ENCODE measurements at places on chromosomes 7 and 10.

- no peak for DNase-seq
Measured at GRCh38 chr7:137846827-137847567, at the start of gene DGKI. DGKI (minus strand) TSS chr7:137846974.

DNA sequence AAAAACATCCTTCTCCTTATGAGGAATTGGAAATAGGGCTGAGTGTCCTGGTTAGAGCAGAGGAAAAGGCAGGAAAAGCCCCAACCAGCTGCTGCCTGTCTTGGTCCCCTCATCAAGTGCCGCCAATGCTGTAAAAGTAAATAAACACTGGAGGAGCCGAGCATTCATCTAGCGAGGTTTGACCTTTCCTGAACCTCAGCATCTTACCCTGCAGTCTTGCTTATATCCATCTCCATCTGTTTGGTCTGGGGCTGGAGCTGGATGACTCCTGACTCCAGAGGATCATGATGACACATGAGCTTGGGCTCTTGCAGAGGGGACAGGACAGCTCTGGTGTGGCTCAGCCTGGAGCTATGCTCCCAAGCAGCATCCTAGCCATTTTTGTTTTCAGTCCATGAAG lies 501.1 kb downstream of the TNS3 start:
- no peak for DNase-seq

GRCh38 chr10:13080643-13081042 lies 19.3 kb upstream of the OPTN start:
- DNase-seq, result no peak

DNA sequence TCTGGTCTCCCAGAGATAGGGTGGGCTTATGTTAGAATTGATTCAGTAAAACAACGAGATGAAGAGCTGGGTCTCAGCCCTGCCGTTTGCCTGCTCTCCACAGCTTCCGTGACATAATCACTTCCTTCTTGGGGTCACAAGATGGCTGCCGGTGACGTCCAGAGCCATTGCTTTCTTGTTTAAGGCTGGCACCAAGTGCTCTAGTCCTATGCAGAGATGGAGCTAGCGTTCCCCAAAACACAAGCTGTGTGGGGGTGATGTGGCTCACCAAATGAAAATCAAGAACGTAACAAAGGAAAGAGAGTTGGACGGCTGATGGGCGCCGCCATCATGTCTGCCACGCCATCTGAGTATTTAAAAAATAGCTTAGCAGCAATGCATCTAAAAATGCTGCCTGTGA lies 296.1 kb downstream of the CAMK1D start:
- DNase-seq, result peak; percentile 19

Data from K562 (cell line).